ENCODE measurements at places on chromosomes 1 and 21.
A peak's percentile ranks its signal among the peaks of the same experiment; 100 is the strongest.

GRCh38 chr1:176745945-176746344 lies 283.0 kb downstream of the PAPPA2 start:
- no peak for DNase-seq

DNA sequence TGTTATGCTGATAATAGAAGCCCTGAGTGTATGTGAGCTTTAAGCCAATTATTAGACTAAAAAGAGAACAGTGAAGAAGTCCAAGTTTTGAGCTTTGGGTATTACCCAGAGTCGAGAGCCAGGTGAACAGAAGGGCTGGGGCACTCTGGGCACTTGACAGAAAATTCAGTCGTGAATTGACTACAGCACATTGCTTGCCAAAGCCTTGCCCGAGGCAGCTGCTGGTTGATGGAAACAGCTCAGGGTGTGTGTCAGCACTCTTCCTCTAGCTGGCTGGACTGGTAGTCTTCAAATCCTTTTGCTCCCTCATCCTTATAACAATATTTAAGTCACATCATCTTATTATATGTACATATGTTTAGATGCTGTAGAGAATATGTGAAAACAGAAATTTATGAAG lies 21.3 kb downstream of the PDE4B start:
- DNase-seq = no peak

DNA sequence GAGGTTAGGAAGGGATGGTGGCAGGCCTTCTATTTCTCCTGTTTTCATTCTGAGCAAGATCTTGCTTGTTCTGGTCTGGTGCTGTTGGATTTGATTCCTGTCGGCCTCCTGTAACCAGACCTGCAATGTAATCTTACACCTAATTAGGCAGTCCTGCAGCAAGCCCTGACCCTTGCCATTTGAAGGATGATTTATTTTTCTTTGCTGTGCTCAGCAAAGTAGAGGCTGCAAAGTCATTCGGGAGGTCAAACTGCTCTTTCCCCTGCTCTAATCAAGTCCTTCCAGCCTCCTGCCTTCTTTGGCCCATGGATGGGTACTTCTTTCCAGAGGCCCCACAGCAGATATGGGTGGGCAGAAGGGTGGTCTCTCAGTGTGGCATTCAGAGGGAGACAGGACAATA lies 417.7 kb upstream of the USP24 start:
- DNase-seq = no peak

DNA sequence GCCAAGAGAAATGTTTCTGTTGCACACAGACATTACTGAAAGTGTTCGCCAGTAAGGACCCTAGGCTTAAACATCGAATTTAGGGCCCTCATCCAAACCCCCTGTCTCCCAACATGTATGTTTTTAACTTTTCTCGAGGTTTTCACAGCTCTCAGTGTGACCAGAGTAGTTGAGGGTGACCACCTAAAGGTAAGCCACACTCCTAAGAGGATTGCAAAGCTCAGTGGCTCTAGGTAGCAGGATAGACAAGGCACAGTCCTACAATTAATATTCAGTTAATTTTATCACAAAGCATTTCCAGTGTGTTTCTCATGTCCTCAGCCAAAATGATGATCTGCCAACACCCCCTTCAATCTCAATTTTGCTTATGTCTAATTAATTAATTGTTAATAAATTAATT lies 695 bp upstream of the ALG14 start:
- DNase-seq = no peak

- peak; percentile 9 for DNase-seq
Measured at GRCh38 chr1:235708390-235708962, 58.9 kb upstream of the GNG4 start.

DNA sequence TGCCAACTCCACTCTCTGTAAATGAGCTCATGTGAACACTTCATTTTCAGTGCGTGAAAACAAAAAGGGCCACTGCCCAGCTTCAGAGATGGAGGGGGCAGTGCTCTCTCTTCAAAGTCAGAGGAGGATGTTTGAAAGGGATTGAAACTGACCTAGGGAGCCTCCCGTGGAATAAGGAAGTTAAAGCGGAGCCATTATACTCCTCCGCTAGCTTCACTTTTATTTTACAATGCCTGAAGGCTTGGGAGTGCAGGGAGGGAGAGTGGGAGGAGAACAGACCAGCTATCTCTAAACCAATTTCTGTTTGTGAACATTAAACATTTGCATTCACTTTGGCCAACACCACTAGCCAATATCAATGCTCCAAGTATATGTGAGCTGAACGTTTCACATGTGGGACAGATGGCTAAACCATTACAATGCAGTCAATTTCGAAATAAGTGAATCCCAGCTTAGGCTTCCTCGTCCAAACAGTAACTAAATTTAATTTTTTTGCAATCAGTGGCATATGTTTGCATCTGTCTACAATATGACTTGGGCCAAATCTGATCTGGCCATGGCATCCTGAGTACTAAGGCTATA lies 126.9 kb downstream of the ESRRG start:
- DNase-seq = no peak

DNA sequence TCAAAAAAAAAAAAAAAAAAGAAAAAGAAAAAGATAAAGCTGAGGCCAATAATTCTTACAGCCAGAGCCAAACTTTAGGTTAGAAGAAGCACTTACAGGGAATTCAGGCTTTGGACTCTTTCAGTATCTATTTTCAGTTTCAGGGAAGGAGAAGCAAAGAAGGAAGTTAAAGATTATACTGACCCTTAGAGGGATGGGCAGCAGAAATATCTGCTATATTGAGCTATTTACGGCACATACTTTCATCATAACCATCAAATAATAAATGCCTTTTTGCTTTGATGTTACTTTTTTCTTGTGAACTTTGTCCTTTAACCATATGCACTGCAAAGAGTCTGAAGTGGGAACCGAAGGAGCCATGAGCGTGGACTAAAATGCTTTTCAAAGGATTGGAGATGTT lies 42.0 kb downstream of the TM2D1 start:
- no peak for DNase-seq

GRCh38 chr21:16492892-16493291 lies 763.1 kb downstream of the USP25 start:
- DNase-seq = no peak

GRCh38 chr1:109959974-109960744 lies 24.4 kb upstream of the AHCYL1 start:
- no peak for DNase-seq

DNA sequence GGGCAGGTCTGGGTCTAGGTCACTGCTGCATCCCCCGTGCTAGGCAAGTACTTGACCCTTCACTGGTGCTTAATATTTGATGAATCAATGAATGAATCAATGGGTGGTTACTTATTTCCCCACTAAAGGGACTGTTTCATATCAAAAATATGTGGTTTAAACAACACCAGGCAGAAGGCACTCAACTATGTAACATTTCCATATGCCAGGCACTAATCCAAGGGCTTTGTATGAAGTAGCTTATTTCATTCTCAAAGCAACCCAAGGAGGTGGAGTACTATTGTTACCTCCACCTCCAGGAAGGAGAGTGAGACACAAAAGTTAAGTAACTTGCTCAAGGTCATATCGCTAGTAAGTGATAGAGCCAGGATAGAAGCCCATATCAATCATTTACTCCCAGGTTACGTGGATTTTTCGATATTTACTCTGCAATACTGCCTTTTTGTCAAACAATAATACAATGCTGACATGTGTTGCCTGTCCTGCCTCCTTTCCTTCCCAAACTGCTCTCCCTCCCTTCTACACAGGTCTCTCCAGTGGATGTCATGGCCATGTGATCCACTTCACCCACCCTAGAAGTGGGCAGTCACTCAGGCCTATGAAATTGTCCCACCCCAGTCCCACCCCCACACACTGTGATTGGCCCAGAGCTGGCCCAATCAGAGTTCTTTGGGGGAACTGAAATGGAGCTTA lies 142.8 kb downstream of the ETS2 start:
- no peak for DNase-seq

DNA sequence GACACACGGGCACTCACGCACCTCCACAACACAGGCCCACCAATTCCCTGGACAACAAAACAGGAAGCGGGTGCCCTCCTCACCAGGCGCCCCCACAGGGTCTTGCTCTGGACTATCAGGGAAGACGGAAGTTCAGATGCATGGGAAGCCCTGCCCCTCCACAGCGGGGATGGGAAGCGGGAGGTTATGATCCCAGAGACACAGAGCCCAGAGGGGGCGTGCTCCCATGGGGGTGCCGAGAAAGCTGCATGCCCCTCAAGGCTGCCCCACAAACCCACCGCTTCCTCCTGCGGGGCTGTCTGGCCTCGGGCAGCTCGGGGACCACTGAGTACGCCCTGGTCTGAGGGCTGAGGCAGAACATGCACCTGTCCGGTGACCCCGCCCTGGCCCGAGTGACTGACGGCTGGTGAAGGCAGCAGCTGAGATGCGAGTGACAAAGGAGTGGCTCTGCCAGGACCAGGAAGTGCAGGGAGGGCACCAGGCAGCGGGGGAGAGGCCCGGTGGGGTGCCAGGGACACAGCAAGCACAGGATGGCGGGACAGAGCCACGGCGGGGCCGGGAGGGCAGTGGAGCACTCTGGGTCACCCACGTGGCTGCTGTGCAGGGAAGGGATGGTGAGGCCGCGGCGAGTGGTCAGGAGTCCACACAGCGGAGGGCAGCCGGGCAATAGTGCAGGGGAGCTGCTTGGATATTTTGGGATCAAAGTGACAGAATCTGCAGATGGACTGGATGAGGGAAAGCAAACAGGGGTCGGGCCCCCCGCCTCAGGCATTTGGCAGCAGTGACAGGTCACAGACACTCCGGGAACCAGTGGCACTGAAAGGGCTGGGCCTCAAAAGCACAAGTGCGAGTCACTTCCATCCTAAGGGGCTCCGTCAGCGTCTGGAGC lies 18.6 kb downstream of the NADK start:
- no peak for DNase-seq

DNA sequence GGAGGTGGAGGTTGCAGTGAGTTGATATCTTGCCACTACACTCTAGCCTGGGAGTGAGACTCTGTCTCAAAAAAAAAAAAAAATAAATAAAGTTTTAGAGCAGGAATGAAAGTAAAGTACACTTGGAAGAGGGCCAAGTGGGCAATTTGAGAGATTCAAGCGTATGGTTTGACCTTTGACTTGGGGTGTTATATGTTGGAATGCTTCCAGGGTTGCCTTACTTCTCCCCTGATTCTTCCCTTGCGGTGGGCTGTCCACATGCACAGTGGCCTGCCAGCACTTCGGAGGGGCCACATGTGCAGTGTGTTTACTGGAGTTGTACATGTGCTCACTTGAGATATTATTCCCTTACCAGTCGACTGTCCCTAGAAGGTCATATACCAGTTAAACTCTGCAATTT lies 295.5 kb upstream of the PROX1 start:
- no peak for DNase-seq

GRCh38 chr1:216222288-216222687 lies 201.0 kb downstream of the USH2A start:
- no peak for DNase-seq

GRCh38 chr1:39957299-39958015 lies 2.5 kb downstream of the MFSD2A start:
- no peak for DNase-seq

DNA sequence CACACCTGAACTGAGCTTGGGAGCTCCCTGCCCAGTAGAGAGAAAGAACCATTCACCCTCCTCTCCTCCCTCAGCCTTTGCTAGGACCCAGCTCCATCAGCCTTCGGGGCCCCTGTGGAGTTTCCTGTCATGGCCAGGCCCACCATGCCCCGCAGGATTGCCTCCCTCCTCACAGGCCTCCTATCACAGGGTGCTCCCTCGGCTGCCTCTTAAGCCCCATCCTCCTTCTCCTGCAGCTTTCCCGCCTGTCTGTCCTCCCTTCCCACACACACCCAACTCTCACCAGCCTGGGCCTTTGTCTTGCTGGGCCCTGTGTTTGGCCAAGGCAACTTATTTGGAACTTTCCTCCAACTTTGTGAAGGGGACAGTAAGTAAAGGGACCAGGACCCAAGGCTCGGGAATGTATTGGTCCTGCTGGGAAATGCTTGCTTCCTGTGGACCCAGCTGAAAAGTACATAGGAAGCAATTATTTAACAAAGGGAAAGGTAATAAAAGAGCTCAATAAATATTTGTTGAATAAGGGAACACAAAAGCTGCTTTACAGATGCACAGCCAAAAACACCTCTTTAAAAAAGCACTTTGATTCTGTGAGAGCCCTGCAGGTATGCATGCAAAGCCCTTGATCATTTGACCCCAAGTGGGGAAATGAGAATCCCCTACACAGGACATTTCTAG lies 31.6 kb upstream of the TENT5C start:
- DNase-seq = no peak

GRCh38 chr21:38354231-38354630 lies 97.4 kb downstream of the KCNJ15 start:
- DNase-seq = no peak

DNA sequence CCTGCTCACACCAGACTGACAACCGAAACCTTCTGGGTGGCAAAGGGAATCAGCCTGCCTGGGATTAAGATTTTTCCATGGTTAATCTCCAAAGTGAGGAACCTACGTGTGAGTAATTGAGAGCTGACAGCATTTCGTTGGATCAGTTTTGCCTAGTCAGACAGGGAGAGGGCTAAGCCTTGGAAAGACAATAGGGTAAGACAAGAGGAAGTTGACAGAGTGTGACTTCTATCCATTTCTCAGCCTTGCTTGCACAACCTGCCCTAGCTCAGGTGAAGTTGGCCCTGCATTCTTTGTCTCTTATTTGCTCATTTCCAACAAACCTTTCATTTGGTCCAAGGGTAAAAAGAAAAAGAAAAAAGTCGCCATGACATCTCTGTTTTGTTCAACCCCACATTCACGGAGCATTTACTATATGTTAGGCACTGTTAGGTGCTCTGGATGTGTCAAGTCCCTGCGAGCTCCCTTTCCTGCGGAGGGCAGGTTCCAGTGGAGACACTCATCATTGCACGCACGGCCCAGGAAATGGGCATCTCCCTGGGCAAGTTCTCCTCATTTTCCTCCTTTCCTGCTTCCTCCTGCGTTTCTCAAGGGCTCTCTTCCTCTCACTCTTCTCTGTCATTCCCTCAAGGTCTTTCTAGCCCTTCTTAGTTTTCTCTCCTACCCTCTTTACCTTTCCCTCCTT lies 23.3 kb downstream of the KIRREL1 start:
- no peak for DNase-seq

GRCh38 chr1:170530972-170531757 lies 801 bp upstream of the GORAB start:
- DNase-seq = peak; percentile 11

DNA sequence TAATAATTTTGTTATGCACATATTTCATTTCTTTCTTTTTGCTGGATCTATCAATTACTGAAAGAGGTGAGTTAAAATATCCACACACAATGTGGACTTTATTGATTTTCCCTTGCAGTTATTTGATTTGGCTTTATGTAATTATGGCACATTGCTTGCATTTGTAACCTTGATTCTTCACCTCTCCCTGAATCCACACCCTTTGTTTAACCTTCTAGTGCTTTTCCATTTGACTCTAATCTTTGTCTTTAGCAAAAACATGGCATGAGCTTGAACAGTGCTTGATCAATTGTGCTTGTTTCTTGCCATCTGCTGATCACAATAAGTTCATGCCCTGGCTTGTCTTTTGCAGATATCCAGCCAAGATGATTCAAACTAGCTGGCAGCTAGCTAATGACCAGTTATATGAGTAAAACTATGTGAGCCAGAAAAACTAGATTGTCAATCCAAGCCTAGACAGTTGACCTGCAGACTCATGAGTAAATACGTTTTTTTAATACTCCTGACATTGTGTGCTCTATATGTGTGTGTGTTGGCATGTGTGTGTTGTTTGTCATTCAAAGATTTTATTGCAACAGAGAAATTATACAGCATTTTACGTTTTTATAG lies 899.2 kb downstream of the NCAM2 start:
- no peak for DNase-seq

GRCh38 chr1:110173466-110174105 lies 23.3 kb downstream of the SLC6A17 start:
- no peak for DNase-seq

GRCh38 chr1:77757066-77757584 lies 2.5 kb downstream of the USP33 start:
- no peak for DNase-seq

GRCh38 chr21:36909901-36910561 lies 56.4 kb downstream of the HLCS start:
- peak; percentile 39 for DNase-seq

All from putamen (tissue), 1 donor.